Endothelial cell of coronary artery (primary cell): ENCODE measurements at places on chromosomes 12 and 14. TPM values are rescaled to one million over a fixed set of nuclear protein-coding genes. Genes with fewer than 3 reads are reported as not detected.

Gene PEX5
- total RNA-seq, result 22.3 and 25.8 TPM in 2 replicates

Gene RND1
- total RNA-seq, result 1.5 and 2.9 TPM in 2 replicates

Gene MLH3
- 12.8 and 21.7 TPM in 2 replicates for total RNA-seq

Gene RHOJ
- 96.6 and 112 TPM in 2 replicates for total RNA-seq

Gene COX8C
- not detected in 2 replicates for total RNA-seq

Gene GPR84
- under 0.01 TPM in 1 of 2 replicates, not detected in the other for total RNA-seq

Gene EXD2
- total RNA-seq, result 16.4 and 20.0 TPM in 2 replicates
